NCI-H446 (cell line): ENCODE measurements at places on chromosomes 3 and 15.

GRCh38 chr15:38208206-38208605, 44.4 kb upstream of the SPRED1 start:
- DNase-seq = no peak

- DNase-seq = no peak
These were observed 6.0 kb upstream of the TMEM87A start for GRCh38 chr15:42279234-42279723.

DNA sequence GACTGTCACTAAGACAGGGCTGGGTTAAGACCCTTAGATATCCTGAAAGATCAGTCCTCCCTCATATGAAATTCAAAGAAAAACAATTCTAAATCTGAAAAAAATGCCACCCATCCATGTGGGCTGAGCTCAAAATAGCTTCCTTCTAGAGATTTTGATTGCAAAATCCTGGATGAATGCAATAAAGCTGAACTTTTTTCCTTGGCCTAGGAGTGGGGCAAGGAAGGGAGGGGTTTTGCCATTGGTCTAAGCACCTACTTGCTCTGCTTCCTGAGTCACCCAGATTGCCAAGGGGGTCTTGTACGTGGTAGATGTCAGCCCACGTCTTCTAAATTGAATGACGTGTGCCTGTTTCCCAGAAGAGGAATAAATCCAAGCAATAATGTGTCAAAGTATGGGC, 15.3 kb upstream of the SMAD3 start:
- DNase-seq = no peak

GRCh38 chr15:51814606-51815005, 14.8 kb upstream of the TMOD3 start:
- DNase-seq = no peak
